Activated T-cell treated with anti-CD3 and anti-CD28 coated beads for 24 hours (primary cell): ENCODE measurements at places on chromosomes 3 and 15.

GRCh38 chr15:62822228-62822627, 220.3 kb upstream of the TPM1 start:
- no peak for DNase-seq

DNA sequence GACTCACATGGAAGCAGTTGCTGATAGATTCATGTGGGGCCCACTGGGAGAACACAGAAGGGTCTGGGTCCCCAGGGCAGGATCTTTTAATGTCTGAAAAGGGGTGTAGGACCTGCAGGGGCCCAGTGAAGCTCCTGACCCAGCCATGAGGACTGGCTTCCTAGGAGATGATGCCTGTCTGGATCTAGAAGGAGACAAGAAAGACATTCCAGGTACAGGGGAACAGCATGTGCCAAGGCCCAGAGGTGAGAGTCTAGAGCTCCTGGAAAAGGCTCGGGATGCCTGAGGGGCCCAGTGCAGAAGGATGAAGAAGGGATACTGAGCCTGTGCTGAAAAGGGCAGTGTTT, 4.7 kb upstream of the SEMA3F start:
- DNase-seq: no peak

DNA sequence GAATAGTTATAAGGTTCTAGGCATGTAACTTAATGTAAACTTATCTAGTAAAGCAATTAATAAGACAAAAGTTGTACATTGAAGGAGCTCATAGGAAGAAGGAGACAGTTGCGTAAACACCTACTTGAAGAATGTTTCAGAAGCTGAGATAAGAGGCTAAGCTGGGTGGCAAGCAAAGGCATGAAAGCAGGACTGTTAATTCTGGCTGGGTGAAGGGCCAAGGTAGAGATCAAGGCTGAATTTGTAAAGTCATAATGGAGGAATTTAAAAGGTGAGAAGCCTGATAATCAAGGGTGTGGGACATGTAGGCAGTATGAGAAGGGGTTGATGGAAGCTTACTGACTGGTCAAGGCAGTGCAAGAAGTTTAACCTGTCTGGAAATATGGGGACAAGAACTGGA, 80.4 kb upstream of the TGFBR2 start:
- DNase-seq: no peak

DNA sequence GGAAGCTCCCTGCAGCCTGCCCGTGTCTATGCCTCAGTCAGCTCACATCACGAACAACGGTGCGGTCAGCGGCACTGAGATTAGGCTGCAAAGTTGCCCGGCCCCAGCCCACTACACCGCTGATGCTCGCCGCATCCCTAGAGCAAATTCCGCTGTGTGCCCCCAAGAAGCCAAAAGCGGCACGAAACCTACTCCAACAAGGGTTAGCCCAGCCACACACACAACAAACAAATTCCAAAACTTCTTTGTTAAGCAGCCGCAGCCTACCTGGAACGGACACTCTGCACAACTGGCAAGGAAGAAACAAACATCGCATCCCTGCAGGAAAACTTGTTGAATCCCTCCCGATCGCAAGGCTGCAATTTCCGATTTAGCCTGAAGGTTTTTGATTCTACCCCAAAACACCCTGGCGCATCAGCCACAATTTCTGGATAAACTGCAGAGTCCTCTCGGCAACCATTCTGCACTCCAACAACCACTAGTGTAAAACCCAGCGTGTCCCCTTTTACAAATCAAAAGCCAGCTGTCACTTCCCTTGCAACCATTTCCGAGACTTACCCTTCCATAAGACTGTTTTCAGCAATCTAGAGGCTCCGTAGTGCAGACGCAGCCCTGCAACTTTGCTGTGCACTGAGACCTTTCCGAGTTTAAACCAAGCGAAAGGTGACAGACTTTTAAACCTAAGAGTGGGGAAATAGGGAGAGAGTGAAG, 449 bp downstream of the ROBO1 start:
- no peak for DNase-seq

DNA sequence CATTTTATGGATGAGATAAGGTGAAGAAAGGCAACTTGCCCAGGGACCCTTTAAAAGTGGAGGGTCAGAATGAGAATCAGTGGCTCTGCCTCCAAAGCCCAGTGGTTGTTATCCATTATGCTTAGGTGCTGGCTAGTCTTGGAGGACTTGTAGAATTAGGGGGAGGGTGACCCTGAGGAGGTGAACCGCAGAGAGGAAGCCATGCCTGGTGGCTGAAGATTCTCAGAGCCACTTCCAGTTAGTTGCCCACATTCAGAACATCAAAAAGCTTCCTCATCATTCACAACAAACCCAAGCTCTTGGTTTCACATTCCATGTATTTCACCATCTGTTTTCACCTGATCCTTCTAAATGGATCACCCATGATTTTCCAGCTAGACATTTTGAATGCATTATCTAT, 11.2 kb downstream of the EBLN2 start:
- DNase-seq: no peak

DNA sequence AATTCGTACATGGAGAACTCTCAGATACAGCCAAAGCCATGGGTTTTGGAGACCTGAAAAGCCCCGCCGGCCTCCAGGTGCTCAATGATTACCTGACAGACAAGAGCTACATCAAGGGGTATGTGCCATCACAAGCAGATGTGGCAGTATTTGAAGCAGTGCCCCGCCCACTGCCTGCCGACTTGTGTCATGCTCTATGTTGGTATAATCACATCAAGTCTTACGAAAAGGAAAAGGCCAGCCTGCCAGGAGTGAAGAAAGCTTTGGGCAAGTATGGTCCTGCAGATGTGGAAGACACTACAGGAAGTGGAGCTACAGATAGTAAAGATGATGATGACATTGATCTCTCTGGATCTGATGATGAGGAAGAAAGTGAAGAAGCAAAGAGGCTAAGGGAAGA, 23.5 kb downstream of the MYO5A start:
- no peak for DNase-seq

DNA sequence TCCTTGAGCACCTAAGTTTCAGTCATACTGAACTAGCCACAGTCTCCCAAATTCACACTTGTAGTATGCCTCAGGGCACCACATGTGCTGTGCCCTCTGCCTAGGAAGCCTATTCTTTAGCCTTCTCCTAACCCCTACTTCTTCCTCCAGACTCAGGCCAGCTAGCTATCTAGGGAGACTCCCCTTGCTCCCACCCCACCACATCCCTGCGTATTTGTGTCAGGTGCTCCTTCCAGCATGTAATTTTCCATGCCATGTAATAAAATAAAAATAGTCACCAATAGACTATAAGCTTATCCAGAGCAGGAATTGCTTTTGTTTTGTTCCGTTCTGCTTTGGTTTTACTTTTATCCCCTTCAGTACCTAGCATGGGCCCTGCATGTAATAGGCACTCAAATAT, 14.9 kb upstream of the GJD2 start:
- DNase-seq: no peak

DNA sequence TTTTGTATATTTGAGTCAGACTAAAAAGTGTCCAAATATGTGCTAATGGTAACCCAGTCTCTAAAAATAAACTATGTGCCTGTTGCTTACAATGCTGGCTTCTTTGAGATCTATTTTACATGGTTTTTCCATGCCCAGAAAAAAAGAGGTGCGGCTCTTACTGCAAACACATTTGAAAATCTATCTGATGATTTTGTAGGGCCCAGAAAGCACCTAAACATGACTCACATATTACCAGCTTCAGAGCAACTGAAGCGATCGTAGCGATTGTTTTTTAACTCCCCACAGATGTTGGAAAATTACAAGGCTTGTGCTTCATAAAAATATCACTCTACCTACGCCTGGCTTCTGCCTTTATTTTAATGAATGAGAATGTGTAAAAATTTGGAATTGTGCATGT, 53.5 kb downstream of the SUCNR1 start:
- no peak for DNase-seq

DNA sequence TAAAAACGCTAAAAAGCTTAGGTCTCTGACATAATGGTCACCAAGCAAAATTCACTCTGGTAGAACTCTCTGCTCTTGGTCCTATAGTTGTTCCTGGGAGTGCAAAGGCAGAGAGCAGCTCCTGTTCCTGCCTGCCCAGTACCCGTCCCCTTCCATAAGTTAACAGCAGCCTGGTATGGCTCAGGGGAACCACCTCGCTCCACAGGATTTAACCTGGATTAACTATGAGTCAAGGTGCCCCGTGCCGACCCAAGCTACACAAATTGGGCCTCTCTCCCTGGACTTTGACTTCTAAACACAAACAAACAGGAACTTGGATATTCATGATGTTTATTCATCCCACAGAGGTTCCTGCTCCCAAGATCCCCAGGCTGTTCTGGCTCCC, 32.1 kb downstream of the SCAP start:
- no peak for DNase-seq

DNA sequence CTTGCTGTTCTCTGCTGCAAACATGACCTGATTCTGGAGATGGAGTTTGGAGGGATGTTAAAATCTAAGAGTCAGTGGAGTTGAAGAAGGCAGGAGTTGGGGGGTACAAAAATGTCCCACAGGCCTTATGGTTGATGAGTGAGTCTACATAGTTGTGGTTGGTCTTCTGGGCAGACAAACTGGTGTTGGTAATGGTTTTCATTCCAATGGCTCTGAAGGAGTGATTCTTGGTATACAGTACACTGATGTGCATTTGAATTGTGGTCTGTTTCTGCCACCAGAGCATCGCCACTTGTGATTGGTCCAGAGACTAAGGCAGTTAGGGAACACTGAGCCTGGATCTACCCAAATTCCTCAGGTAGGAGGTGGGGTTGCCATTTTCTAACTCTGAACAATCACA, 514.1 kb upstream of the CFAP20DC start:
- no peak for DNase-seq

DNA sequence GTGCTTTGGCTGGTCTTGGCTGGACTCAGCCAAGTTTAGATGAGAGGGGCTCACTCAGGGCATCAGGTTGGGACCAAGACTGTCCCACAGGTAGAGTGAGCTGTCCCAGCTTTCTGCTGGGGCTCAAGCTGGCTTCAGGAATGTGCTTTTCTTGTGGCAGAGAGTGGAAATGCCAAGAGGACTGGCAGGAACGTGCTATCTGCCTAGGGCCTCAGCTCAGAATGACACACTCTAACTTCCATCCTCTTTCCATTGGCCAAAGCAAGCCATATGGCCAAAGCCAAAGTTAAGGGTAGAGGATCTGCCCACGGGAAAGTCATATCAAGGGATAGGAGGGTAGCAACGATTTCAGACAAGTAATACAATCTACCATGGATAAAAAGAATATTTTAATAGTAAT, 178.8 kb downstream of the ABHD5 start:
- DNase-seq: no peak

DNA sequence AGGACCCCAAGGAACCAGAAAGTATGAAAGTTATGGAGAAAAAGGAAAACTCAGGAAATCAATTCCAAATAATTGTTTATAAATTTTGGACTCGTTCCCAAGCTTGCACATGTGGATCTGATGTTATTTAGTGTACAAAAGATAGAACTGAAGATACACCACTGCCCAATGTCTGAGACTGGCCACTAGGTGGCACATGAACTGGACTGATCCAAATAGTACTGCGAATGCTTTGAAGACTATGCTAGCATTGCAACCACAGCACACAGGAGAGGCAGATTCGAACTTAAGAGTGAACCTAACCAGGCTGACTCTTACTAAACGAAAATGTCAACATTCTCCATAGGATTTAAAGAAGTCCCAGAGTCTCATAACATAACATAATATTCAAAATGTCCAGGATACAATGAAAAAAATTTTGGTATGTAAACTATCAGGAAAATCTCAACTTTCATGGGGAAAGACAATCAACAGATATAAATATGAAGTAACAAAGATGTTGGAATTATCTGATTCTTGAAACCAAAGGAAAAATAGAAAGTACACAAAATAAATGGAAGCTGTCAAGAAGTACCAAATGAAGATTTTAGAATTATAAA, 596.7 kb downstream of the FGF12 start:
- DNase-seq: no peak

GRCh38 chr3:134598763-134599545, 51.9 kb downstream of the KY start:
- DNase-seq: no peak

DNA sequence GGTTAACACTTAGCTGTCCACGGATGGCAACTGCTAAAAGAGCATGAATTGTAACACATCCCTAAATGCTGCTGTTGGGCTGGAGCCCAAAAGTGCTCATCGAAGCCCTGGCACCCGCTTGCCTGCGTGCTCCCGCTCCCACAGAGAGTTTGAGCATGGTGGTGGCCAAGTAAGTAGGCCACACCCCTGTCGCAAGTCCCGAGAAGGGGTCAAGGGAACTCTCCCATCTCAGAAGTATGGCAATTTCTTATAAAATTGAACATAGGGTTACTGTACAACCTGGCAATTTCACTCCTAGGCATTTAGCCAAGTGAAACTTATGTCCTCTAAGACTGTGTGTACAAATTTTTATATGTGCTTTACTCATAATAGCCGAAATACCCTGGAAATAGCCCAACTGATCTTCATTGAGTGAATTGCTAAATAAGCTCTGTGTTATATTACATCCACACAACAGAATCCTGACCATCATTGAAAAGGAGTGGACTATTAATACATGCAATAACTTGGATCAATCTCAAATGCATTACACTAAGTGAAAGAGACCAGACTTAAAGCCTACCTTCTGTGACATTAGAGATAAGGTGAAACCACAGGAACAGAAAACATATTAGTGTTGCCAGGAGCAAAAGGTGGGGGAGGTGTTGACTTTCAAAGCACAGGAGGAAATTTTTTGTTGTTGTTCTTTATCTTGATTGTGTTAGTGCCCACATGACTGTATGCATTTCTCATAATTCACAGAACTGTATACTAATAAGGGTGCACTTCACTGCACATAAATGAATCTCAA, 1.5 kb upstream of the GCSAM start:
- DNase-seq: no peak

- no peak for DNase-seq
Measured at GRCh38 chr3:124557433-124558232, 172.6 kb upstream of the UMPS start.

GRCh38 chr15:56933410-56933809, 15.0 kb downstream of the TCF12 start:
- DNase-seq: no peak

DNA sequence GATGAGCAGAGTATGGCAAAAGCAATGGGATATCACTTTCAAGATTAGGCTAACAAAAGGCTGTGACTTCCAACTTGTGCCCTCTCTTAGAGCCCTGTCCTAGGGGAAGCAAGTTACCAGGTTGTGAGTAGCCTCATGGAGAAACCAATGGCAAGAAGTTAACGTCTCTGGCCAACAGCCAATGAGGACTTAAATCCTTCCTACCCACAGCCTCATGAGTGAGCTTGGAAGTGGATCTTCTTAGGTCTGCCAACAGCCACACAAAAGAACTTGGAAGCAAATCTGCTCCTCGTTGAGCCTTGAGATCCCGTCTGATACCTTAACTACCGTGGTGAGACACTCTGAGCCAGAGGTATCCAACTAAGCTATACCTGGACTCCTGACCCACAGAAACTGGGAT, 5.7 kb downstream of the NME9 start:
- no peak for DNase-seq

- DNase-seq: no peak
Measured at GRCh38 chr15:88651971-88652370, 13.2 kb downstream of the ISG20 start.

DNA sequence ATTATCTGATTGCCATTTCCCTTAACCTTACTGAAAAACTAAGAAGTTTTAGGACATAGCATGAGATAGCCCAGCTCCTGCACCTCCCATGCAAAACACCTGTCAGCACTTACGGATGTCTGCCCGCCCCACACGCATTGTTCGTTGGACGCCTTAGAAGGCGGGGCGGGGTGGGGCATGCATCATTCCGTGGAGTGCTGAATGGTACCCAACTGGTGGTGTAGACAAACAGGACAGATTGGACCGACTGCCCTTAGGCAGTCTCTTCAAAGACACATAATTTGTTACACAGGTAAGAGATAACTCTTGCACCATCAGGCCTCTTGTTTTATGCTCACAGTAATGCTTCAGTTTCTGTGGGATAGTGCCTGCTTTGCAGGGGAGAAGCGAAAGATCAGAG, 93.8 kb downstream of the SMAD6 start:
- no peak for DNase-seq
